ENCODE measurements at places on chromosomes 13 and 19.

DNA sequence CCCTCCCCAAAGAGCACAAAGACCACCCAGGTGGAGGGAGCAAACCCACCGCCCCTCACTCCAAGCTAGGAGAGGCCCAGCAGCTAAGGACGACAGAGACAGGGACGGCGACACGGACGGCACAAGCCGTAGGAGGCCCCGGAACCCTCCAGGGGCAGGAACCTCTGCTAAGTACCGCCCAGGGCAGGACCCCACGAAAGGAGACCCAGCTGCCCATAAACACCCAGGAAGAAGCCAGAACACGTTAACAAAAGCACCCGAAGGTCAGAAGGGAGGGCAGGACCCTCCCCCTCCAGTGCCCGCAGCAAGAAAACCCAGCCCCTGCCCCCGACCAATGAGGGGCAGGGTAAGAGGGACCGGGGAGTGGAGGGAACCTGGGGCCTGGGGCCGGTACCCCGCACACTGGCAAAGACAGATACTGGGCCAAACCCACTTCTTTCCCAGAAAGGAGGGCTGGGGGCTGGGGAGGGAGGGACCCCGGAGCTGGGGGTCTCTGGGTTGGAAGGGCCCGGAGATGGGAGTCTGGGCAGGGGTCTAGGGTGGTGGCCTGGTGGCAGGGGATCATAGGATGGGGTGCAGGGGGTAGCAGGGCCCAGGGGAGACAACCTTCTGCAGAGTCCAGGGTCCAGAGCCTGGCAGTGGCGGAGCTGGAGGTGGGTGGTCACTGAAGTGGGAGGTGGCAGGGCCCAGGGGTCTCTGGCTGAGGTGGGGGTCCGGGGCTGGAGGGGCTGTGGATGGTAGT, 2.4 kb downstream of the BTBD2 start:
- DNase-seq, result no peak

DNA sequence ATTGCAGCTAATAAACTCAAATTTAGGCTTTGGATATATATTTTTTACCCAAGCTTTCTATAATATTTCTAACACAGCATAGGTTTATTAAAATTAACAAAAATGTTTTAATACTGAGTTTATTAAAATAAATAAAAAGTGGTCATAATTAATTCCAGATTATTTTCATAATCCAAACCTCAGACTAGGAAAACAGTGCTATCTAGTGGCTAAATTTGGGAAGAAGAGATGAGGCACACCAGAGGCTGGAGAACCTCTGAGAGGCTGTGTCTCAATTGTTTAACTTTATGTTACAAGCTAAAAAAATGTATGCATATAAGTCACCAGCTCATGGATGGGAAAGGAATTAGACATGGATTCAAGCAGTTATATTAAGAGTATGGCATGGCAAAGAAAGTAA, 392.5 kb downstream of the DIAPH3 start:
- DNase-seq, result no peak

DNA sequence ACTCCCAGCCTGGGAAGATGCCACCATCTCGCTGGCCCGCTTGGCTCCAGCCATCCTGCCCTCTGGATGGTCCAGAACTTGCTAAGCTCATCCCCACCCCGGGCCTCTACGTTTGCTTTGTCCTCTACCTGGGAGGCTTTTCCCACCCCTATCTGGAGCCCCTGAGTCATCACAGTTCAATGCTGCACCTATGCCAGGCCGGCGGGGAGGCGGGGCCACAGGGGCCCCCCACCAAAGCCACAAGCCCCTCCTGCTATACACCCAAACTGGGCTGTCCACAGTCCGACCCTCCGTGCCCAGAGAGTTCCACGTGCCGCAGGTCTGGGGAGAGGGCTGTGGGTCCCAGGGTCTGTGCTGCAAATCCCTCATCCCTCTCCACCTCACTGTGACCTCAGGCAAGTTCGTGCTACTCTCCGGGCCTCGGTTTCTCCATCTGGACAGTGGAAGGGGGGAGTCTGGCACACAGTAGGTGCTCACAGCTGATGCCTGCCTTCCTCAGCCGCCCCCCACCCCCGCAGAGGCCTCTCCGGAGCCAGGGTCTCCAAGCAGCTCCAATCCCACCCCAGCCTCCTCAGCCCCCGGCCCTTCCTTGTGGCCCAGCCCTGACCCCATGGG, 1.9 kb upstream of the TCF3 start:
- no peak for DNase-seq

DNA sequence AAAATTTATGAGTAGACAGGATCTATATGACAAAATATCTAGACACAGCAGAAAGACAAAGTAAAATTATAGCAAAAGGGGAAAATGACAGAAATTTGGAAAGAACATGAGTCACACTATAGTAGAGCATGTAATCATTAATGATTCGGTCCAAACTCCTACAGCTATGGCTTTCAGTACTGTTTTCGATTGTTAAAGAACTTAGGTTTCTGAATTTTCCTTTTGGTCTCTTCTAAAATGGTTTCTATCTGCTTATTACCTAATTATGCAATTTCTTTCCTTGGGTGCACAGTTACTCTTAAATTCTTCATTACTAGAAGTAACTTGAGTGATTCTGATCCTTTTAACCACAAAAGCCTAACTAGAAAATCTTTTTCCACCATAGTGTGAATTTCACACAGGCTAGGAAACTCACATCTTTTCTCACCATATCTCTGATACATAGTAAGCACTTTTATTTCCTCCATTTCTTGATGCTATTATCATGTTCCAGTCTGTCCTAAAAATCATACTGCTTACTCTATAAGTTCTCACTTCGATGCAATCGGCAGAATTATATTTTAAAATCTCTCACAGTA, 1101.4 kb downstream of the PCDH9 start:
- DNase-seq, result no peak

DNA sequence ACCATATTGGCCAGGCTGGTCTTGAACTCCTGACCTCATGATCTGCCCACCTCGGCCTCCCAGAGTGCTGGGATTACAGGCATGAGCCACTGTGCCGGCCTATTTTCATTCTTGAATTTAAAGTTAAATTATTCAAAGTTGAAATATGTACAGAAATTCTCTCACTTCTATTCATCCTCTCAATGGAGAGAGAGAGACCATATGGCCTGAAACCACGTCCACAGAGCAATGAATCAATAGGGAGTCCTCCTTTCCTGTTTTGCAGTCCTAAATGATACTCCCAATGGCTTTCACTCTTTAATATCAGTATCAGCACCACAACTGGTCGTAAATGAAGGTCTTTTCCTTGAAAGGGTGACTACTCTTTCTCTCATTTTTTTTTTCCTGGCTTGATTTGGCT, 30.5 kb upstream of the KCTD4 start:
- no peak for DNase-seq

DNA sequence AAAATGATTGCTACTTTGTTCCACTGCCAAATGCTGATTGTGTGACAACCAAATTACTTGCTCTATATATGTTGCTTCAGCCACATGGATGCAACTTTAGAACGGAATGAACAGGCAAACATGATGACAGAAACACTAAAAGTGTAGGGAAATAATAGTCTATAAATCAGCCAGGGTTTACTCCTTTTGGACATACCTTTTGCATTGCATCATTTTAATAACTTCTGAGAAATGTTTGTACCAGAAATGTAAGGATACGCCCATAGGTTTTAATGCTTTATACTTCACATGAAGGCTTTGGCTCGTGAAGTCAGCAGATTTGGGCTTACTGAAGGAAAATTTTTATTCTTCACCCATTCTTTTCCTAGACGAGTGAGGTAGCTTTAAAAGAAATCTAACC, 141.0 kb downstream of the POSTN start:
- no peak for DNase-seq

Data from non-pigmented ciliary epithelial cell (primary cell).